ENCODE measurements at places on chromosomes 7 and 10.

GRCh38 chr10:3231951-3232730 lies 59.6 kb upstream of the PITRM1 start:
- peak; percentile 85 for DNase-seq

- DNase-seq = no peak
Observed at GRCh38 chr10:13983035-13983434, 347.7 kb downstream of the FRMD4A start.

DNA sequence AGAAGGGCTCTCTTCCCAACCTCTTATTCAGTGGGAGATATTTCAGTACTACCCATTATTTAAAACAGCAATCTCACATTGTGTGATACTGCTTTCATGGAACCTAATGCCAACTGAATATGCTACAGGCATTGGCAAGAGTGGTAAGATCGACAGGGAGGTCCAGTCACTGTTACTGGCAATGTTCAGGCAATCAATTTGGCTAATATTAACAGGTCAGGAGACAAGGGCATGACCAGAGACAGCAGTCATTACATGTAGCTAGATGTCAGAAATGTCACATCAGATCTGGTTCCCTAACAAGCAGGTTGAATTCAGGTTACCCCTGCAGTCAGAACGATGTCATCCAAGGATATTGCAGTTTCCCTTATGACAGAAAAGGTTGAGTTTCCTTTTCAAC lies 129.4 kb downstream of the ARHGAP12 start:
- DNase-seq = no peak

GRCh38 chr7:2175514-2175913 lies 57.2 kb downstream of the MAD1L1 start:
- DNase-seq = peak; percentile 91

GRCh38 chr10:55426138-55426537 lies 625.1 kb upstream of the PCDH15 start:
- no peak for DNase-seq

GRCh38 chr7:111513566-111513965 lies 48.7 kb downstream of the IMMP2L start:
- no peak for DNase-seq

GRCh38 chr7:104982308-104983075 lies 31.5 kb upstream of the KMT2E start:
- no peak for DNase-seq

DNA sequence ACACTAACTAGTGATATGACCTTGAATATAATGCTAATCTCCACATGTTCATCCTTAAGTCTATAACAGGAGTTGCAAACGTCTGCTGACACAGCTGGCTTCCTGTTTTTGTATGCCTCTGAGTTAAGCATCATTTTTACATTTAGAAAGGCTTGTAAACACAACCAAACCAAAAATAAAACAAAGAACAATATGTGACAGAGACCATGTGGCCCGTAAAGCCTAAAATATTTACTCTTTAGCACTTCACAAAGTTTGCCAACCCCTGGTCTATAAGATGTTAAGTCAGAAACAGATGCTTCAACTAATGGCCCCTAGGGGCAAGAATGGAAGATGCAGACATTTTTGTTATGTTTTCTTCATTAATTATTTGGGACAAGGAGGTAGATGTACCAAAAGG lies 109.3 kb downstream of the CPEB3 start:
- DNase-seq = peak; percentile 1

DNA sequence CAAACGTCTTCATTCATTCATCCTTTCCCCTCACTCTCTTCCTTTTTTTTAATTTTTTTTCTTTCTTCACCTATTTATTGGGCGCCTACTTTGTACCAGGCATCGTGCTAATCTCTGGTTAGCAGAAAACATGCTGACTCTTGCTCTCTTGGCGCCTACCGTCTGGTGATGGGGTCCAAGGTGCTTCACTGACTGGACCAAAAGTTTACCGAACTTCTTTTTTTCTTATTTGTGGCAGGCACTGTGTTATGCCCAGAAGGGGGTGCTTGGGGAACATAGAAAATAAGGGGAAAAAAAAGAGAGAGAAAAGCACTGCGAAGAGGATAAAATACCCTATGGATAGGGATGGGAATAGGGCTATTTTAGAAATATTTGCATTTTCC lies 505 bp upstream of the FAM204A start:
- DNase-seq = no peak

DNA sequence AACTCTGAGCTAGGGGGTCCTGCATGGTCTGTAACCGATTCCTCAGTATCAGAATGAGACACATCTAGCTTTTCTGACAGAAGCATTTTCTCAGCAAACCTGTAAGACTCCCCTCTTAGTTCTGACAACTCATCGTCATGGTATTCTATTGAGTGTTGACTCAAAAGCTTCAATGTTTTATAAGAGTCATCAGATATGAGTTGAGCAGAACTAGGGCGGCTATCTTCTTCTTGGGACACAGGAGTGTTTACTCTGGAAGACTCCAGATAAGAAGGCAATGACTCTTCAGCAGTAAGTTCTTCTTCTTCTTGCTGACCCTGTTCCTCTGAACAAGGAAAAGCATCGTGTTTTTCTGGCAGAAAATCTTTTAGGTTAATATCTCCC lies 167.0 kb upstream of the CCDC6 start:
- peak; percentile 53 for DNase-seq

GRCh38 chr10:14751014-14751896 lies 23.4 kb downstream of the FAM107B start:
- no peak for DNase-seq

DNA sequence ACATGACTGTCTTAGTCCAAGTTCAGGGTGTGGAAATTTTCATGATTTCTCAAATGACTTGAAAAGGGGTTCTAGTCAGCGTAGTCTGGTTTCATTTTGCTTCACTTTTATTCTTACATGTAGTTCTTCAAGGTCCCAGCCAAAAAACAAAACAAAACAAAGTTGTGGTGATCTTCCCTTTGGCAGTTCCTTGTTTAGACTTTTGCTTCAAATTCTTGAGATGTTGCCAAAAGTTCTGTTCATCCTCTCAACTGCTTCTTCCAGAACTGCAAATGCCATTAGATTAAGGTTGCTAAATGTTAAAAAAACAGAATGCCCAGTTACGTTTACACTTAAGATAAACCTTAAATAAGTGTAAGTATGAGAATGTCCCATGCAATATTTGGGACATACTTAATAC lies 370.8 kb upstream of the LRRTM3 start:
- no peak for DNase-seq

DNA sequence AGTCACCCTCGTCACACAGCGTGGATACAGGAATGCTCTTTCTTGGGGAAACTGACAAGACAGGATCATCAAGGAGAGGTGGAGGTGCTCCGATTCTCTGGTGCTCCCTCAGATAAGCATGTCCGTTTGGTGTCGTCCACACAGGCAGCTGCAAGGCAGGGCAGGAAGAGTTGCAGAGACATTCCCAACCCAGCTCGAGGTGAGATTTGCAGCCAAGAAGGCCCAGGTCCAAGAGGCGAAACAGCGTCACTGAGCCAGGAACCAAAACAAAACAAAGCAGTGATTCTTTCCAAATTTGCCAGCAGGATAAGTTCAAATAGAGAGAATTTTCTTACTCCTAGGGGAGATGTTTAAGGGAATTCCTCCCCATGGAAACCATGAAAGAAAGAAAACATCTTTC lies 386.5 kb upstream of the PFKP start:
- no peak for DNase-seq

DNA sequence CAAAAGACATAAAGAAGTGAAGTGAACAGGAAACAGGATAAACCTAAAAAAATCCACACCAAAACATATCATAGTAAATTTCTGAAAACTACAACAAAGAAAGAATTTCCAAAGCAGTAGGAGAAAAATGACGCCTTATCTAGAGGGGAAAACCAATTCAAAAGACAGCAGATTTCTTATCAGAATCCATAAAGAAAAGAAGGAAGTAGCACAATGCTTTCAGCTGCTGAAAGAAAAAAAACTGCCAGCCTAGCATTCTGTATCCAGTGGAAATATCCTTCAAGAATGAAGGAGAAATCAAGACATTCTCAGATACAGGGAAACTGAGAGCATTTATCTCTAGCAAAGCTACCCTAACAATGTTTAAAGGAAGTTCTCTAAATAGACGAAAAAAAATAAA lies 37.8 kb downstream of the PDLIM1 start:
- DNase-seq = no peak

GRCh38 chr7:112290065-112290464 lies 83.6 kb downstream of the ZNF277 start:
- DNase-seq = no peak

DNA sequence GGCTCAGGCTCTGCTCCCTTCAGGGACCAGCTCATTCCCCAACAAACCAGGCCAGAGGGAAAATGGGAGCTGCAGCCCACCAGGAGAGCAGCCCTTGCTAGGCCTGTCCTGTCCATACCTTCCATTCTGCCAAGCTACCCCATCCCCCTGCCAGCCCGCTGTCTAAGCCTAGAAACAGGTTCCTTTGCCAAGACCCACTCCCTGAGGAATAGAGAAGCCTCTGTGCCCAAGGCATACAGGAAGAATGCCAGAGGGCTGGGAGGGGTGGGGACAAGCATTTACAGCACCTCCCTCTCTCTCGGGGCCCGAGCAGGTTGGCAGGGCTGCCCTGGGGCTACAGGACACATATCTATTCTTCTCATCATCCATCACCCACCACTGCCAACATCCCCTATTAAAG lies 178.3 kb downstream of the GRID1 start:
- no peak for DNase-seq

- DNase-seq = no peak
Observed at GRCh38 chr10:110820321-110820814, 51.4 kb upstream of the PDCD4 start.

GRCh38 chr10:77601488-77601887 lies 36.1 kb downstream of the KCNMA1 start:
- DNase-seq = no peak

GRCh38 chr7:2941216-2941859 lies 97.2 kb upstream of the GNA12 start:
- no peak for DNase-seq

DNA sequence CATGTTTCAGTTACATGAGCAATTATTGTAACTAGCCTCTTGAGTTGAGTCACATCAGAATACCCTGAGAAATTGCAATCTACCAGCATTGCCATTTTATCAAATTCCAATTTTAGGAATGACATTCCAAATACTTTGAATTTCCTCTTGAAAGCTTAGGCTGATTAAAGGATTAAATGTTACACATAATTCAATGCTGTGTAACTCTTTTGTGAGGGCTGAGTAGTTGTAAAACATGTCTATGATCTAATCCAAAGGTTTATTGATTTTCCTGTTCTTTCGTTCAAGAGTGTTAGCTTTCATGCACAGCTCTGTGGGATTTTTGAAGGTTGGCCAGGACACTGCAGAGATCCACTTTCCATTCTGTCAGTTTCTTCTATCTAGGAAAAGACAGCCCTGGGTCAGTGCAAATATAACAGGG lies 193.1 kb downstream of the SORCS1 start:
- no peak for DNase-seq

GRCh38 chr7:22855049-22855392 lies 32.4 kb upstream of the TOMM7 start:
- DNase-seq = no peak

DNA sequence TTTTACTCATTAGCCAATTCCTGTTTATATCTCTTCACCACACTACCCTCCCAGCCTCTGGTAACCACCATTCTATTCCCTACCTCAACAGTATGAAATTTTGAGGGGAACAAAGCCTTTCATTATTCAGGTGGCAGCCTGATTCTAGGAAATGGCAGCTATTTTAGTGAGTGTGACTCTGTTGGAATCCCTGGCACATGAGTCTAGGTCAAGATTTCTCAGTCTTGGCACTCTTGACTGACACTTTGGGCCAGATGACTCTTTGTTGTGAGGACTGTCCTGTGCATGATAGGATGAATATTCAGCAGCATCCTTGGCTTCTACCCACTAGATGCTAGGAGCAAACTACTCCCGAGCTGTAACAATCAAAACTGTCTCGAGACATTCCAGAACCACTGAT lies 322.8 kb upstream of the PHYHIPL start:
- no peak for DNase-seq

GRCh38 chr10:11118686-11119085 lies 101.0 kb downstream of the CELF2 start:
- no peak for DNase-seq

GRCh38 chr7:69166979-69167516 lies 431.2 kb upstream of the AUTS2 start:
- no peak for DNase-seq

DNA sequence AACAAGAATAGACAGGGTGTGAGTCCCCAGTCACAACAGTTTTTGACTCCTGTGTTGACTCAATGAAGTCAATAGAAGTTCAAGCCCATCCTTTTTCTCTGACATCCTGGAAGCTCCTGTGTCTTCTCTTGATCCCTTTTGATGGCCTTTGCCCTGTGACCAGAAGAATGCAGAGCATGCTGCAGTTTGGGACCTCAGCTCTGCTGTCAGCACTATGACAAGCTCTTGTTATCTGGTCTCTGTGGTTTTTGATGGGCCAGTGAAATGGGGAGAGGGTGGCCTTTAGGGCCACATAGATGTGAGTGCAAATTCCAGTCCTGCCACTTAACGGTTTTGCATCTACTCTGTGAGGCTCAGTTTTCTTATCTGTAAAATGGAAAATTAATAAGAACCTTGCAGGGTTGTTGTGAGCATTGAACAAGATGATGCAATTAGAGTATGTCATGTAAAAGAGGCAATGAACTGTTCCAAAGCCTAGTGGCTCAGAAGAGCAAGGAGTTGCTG lies 102.4 kb upstream of the IKZF1 start:
- no peak for DNase-seq

- peak; percentile 85 for DNase-seq
Observed at GRCh38 chr7:46291601-46292150, 370.6 kb upstream of the IGFBP3 start.

- no peak for DNase-seq
Observed at GRCh38 chr10:128957221-128957620, 509.8 kb upstream of the MGMT start.

DNA sequence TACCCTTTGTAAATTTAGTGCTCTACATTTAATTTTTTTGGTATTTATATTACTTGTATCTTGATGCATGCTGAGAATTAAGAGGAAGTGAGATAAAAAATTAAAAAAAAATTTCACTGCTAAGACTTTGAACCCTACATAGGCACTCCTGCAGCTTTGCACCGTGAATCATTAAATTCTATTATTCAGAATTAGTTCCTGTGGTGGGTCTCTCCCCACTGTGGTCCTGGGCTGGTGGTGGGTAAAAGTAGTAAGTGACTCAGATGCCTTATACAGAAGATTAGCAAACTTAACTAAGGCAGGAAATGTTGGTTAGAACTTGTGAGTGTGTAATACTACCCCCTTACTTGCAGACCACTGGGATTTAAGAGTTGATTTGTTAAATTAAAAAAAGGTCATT lies 72.6 kb downstream of the AP3M1 start:
- DNase-seq = peak; percentile 65

- DNase-seq = no peak
Observed at GRCh38 chr7:120395526-120396019, 122.6 kb downstream of the KCND2 start.

DNA sequence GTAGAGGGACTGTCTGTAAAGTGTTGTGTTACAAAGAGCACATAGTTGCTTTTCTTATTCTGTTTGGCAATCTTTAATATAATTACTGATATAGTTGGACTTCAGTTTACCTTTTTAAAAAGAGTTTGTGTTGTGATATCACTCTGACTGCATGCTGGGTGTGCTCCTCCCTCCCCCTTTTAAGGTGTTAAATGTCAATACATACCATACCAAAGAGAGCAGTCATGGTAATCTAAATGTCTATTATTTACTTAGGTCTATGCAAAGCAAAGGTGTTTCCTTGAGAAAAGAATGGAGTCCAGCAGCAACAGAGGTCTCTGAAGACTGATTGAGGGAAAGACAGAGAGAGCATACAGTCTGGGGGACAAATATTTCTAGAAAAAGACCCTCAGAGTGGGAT lies 275.1 kb upstream of the NRP1 start:
- no peak for DNase-seq

- peak; percentile 20 for DNase-seq
Observed at GRCh38 chr7:127844707-127845331, 186.4 kb downstream of the LRRC4 start.
